ENCODE measurements at places on chromosomes 1 and 21.

DNA sequence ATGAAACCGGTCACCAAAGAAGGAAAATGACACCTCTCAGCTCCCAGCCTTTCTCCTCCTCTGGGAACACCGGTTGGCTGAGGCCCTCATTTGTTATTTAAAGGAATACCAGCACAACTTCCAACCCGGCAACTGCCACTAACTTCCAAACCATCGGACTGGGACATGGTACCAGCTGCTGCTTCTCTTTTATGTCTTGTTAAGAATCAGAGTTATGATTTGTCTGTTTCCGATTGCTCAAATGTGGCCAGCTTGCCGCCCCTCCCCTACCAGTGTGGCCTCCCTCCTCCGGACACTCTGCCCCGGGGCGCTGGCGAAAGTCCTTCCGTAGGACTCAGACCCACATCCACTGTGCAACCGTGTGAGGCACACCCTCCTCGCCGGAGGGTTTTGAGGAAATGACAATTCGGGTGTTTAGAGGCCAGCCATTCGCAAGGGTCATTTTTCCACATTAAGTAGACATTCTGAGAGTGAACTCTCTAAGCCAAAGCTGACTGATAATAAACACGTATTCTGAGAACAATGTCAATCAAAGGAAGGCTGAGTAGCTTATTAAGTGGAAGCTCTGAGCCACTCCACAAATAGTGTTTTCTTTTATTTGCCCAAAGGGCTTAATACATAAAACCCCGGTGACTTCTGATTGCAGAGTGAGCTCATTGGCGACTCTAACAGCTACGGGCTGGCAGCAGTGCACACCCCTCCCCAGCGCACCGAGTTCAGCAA, 5.5 kb downstream of the RIPK4 start:
- DNase-seq, result no peak

DNA sequence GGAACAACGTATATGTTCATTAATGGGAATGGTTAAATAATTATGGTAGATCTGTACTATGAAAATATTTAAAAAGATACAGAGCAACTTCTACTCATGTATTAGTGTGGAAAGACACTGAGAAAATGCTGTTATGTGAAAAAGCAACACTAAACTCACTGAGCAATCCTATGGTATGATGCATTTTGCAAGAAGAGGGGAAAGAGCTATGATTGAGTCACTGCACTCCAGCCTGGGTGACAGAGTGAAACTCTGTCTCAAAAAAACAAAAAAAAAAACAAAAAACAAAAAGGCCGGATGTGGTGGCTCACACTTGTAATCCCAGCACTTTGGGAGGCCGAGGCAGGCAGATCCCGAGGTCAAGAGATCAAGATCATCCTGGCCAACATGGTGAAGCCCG, 44.4 kb downstream of the ATP5PO start:
- DNase-seq, result no peak

GRCh38 chr1:179376223-179376622, 10.5 kb downstream of the AXDND1 start:
- DNase-seq, result no peak

DNA sequence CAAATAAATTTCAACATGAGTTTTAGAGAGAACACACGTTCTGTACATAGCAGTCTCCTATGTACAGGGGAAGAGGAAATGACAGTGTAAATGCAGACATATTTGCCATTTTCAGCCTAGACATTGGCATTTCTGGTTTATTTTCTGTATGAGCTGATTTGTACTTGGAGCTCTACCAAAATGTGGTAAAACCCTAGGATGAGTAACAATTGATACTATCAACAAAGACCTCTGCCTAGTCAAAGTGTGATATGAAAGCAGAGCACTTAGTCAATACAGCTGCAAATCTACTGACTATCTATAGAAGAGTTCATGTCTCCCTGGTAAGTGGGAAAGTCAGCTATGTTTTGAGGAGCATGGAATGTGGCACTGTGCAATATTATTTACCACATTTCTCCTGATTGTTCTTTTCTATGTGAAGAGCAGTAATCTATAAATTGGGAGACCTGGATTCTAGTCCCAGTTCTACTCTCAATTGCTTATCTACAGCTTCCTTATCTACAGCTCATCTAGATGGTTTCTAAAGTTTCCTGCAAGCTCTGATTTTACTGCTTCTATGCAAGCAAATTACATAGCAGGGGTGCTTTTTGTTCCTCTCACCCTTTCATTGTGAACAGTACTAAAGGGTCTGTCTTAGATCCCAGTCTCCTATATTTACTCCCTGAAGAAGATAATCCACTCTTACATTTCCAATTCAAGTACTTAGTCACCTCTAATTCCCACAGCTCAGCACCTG, 334.2 kb downstream of the NTNG1 start:
- no peak for DNase-seq

DNA sequence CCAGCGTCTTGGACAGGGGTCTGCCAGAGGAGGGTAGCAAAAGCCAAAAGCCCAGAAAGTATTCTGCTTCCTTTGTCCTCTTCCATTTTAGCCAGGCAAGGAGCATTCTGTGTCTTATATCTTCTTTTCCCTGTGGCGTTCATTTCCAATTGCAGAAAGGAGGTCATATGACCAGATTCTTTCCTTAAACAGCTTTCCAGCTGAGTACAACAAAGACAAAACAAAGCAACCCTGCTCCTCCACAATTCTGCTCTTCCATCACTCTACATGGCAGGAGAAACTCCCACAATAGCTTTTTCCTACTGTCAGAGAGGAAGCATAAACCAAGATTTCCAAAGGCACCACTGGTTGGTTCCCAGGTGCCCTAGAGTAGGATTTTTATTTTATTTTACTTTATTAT, 19.7 kb downstream of the ENSA start:
- peak; percentile 16 for DNase-seq

DNA sequence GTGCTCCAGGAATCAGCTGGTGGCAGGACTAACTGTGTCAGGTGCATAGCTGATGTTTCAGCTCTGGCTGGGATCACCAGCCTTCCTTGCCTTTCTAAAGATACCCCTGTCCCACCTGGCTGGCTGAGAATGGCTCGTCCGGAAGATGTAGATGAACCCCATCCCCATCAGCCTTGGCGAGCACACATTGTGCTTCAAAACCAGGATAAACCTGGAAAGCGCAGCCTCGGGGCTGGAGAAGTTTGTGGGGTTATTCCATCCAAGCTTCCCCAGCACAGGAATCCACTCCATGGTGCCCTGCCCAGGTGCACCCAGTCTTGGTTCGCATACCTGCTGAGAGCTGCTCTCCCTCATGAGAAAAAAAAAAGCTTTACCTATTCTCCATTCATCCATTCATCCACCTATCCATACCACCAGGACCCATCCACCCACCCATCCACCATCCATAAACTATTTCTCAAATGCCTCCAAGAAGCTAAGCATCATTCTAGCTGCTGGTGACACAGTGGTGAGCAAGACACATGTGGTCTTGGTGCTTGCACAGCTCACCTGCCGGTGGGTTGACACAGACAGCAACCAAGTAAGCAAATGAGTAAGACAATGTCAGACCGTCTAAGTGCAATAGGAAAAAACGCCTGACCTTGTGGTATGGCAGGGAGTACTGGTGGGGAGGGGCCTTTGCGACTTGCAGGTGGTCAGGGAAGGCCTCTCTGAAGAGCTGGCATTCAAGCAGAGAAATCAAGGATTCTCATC, 94.0 kb downstream of the DMRTB1 start:
- no peak for DNase-seq

DNA sequence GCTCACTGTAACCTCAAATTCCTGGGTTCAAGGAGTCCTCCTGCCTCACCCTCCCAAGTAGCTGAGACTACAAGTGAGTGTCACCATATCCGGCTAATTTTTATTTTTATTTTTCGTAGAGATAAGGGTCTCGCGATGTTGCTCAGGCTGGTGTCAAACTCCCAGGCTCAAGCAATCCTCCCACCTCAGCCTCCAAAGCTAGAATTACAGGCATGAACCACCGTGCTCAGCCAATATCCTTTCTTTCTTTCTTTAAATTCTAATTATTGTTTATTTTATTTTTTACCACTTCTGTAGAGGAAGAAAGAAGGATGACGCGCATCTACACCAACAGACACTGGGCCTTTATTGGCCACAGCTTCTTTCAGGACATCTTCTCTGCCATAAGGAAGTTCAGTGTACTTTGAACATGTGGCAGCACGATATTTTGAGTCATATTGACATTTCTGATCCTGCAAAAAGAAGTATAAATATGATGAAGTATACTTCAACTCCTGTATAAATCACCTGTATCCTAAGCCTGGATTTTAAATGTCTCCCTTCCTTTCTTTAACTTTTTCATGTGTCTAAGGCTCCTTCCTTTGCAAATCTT, 15.8 kb downstream of the CTSS start:
- no peak for DNase-seq

- DNase-seq, result no peak
Observed at GRCh38 chr1:211529453-211529852, 37.5 kb upstream of the RD3 start.

DNA sequence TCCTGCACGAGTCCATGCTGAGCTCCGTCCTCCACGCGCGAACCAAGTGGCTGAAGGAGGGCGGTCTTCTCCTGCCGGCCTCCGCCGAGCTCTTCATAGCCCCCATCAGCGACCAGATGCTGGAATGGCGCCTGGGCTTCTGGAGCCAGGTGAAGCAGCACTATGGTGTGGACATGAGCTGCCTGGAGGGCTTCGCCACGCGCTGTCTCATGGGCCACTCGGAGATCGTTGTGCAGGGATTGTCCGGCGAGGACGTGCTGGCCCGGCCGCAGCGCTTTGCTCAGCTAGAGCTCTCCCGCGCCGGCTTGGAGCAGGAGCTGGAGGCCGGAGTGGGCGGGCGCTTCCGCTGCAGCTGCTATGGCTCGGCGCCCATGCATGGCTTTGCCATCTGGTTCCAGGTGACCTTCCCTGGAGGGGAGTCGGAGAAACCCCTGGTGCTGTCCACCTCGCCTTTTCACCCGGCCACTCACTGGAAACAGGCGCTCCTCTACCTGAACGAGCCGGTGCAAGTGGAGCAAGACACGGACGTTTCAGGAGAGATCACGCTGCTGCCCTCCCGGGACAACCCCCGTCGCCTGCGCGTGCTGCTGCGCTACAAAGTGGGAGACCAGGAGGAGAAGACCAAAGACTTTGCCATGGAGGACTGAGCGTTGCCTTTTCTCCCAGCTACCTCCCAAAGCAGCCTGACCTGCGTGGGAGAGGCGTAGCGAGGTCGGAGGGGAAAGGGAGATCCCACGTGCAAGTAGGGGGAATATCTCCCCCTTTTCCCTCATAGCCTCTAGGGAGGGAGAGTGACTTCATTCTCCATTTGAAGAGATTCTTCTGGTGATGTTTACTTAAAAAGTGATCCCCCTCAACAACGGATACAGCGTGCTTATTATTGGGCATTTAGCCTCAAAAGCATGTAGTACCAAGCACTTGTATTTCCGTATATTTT, 991 bp downstream of the PRMT6 start:
- DNase-seq, result peak; percentile 75

GRCh38 chr1:91817211-91817905, 68.6 kb downstream of the TGFBR3 start:
- DNase-seq, result no peak

DNA sequence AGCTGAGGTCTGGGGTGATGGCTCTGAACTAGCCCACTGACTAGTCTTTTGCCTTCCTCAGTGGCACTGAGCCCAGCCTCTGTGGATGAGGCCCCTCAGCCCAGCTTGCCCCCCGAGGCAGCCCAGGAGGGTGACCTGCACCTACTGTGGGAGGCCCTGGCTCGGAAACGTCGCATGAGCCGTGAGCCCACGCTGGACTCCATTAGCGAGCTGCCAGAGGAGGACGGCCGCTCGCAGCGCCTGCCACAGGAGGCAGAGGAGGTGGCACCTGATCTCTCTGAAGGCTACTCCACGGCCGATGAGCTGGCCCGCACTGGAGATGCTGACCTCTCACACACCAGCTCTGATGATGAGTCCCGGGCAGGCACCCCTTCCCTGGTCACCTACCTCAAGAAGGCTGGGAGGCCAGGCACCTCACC, 87.8 kb downstream of the TRIM11 start:
- no peak for DNase-seq
